ENCODE measurements at places on chromosomes 7 and 10. TPM values are rescaled to one million over a fixed set of nuclear protein-coding genes. Genes with fewer than 3 reads are reported as not detected.

Gene EVX1
- not detected for total RNA-seq

Gene TRA2A
- 104 TPM for total RNA-seq

Gene GIMAP7
- 171 TPM for total RNA-seq

GRCh38 chr10:8078027-8078426, 23.5 kb downstream of the GATA3 start:
- DNase-seq: no peak
- H3K27me3 ChIP-seq: no peaks in the 10 kb centered on the region
- no peak overlapping the region for H3K4me3 ChIP-seq
- H3K4me1 ChIP-seq: peaks cover 32% of the 10 kb centered on the region
- peak overlapping the region; percentile 19 for H3K27ac ChIP-seq
- H3K36me3 ChIP-seq: peaks cover 57% of the 10 kb centered on the region

- H3K27ac ChIP-seq: no peak overlapping the region
- H3K36me3 ChIP-seq: peaks cover 5% of the 10 kb centered on the region
- H3K27me3 ChIP-seq: peaks cover 79% of the 10 kb centered on the region
These were observed 82.6 kb upstream of the SLF2 start for GRCh38 chr10:100829933-100830727.

GRCh38 chr10:4061441-4061951, 276.5 kb upstream of the KLF6 start:
- no peaks in the 10 kb centered on the region for H3K27me3 ChIP-seq
- no peaks in the 10 kb centered on the region for H3K36me3 ChIP-seq
- no peak overlapping the region for H3K27ac ChIP-seq
- DNase-seq: no peak
- H3K4me3 ChIP-seq: no peak overlapping the region

- H3K36me3 ChIP-seq: peaks cover 35% of the 10 kb centered on the region
- H3K4me1 ChIP-seq: peaks cover 27% of the 10 kb centered on the region
- no peak overlapping the region for H3K4me3 ChIP-seq
These were observed 1.6 kb upstream of the ZNF12 start for GRCh38 chr7:6708304-6708703.

DNA sequence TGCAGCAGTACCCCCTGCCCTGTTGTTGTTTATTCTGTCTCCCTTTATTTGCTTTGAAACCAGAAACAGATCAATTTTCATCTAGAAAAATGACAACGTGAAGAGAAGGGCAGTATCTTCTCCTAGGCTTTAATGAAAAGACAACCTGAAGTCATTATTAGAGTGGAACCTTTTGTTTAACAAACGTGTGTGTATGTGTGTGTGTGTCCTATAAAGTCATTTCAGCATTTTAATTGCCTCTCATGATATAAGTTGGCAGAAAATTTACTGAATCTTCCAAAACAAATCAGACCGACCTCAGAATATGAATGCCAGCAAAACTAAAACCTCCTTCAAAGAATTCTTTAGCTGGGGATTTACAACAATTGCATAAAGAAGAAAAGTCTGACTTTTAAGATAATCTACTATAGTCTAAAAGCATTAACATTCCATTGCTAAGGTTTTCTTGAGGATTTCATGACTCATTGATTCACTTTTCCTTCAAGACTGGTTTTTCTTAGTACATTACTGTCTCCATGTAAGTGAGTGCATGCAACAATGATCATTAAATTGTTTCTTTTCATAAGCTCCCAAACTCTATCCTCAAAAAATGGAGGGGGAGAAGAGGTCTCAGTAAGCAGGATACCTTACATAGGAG, 3.2 kb downstream of the GLI3 start:
- no peak for DNase-seq
- H3K36me3 ChIP-seq: peaks cover 3% of the 10 kb centered on the region
- H3K27me3 ChIP-seq: peaks cover 64% of the 10 kb centered on the region
- H3K4me3 ChIP-seq: no peak overlapping the region

- H3K27ac ChIP-seq: no peak overlapping the region
- no peaks in the 10 kb centered on the region for H3K36me3 ChIP-seq
- H3K27me3 ChIP-seq: no peaks in the 10 kb centered on the region
- no peak for DNase-seq
- no peaks in the 10 kb centered on the region for H3K4me1 ChIP-seq
These were observed 369.8 kb downstream of the GFRA1 start for GRCh38 chr10:115903207-115903606.

DNA sequence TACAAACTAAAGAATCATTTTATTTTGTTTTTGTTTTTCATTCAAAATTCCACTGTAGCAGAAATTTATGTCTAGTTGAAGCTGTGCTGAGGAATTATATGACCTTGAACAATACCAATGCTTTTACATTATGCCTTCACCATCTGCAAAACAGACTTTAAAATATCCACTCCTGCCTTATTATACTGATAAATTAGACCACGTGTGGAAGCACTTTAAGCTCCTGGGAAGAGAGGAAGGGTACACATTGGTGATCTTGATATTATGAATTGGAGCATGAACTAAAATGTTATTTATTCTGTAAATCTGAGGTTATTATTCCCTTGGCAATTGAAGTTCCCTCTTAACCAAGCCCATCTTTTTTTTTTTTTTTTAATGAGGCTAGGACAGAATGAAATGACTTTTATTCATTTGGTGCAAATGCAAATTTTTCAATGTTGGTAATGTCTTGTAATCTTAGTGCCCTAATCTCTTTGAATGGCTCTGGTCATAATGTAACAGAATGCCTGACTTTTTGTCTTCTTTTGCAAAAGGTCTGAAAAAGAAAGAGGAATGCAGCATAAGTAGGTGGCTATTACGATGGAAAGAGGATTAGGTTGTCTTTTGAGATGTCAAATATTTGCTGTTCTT, 139.9 kb upstream of the COBL start:
- no peaks in the 10 kb centered on the region for H3K36me3 ChIP-seq
- no peak overlapping the region for H3K27ac ChIP-seq
- H3K4me3 ChIP-seq: no peak overlapping the region
- no peaks in the 10 kb centered on the region for H3K27me3 ChIP-seq

GRCh38 chr10:133226251-133226808, 3.7 kb upstream of the UTF1 start:
- peaks cover 7% of the 10 kb centered on the region for H3K36me3 ChIP-seq
- peak; percentile 36 for DNase-seq
- H3K27ac ChIP-seq: peak overlapping the region; percentile 78
- peaks cover 32% of the 10 kb centered on the region for H3K4me1 ChIP-seq
- peak overlapping the region; percentile 73 for H3K4me3 ChIP-seq
- peaks cover 33% of the 10 kb centered on the region for H3K27me3 ChIP-seq

GRCh38 chr10:75648854-75649253, 217.4 kb downstream of the LRMDA start:
- peaks cover 2% of the 10 kb centered on the region for H3K27me3 ChIP-seq
- H3K27ac ChIP-seq: no peak overlapping the region
- no peak overlapping the region for H3K4me3 ChIP-seq

DNA sequence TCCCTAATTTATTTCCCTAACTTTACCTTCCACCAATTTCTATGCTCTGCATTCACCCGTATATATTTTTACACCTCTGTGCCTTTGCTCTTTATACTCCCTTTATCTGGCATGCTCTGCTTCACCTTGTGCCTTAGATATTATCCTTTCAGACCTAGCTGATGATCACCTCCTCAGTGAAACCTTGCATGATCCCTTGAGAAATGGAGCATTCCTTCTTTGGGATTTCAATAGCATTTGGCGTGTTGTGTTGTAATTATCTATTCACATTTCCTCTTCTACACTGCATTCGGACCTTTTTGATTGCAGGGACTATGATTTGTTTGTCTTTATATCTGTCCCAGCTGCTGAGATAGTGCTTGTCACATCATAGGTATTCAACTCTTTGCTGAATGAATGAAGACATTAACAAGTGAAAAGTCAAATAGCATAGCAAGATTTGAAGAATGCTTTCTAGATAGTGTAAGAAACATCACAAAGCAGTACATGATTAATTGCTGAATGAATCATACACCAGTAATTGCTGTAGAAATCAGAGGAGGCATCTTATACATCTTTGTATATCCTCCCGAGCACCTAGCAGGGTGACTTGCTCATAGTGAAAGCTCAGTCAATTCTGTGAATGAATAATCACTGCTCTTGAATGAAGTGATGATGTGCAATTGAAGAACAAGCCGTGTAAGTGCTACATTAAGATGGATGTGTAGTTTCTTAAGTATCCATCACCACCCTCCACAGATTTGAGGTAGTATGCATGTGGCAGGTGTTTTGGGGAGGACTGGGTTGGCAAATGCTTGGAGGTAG, 2.0 kb upstream of the TM9SF3 start:
- peak; percentile 24 for DNase-seq
- H3K4me1 ChIP-seq: peaks cover 27% of the 10 kb centered on the region
- peaks cover 1% of the 10 kb centered on the region for H3K27me3 ChIP-seq
- no peak overlapping the region for H3K4me3 ChIP-seq
- no peak overlapping the region for H3K27ac ChIP-seq
- H3K36me3 ChIP-seq: peaks cover 16% of the 10 kb centered on the region

GRCh38 chr7:142803901-142804300, 33.1 kb downstream of the PRSS2 start:
- peak overlapping the region; percentile 89 for H3K27ac ChIP-seq
- peaks cover 96% of the 10 kb centered on the region for H3K4me1 ChIP-seq
- no peak overlapping the region for H3K4me3 ChIP-seq
- DNase-seq: no peak
- H3K27me3 ChIP-seq: no peaks in the 10 kb centered on the region
- H3K36me3 ChIP-seq: peaks cover 72% of the 10 kb centered on the region

DNA sequence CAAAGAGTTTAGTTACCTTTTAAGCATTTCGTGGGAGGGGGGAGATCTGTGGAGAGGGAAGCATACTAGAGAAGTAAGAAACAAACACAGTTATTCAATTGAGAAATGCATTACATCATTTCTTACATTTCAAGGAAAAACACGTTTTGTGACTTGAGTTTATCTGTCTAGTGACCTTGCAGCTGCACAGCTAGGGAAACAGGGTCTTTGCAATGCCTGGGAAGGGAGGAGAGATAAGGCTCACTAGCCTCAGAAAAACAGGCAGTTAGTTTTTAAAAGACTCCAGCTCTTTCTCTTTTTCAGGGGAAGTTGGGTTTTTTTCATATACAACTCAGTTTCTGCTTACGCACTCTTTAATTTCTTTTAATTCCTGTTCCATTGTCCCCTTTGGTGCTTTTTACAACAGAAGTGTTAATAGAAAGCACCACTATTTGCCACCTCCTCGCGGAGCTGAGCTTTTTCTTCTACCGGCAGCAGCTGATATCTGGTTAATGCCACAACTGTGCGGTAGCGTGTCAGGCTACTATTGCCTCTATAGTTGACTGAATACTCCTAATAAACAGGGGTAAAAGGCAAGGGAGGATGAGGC, 5.6 kb downstream of the CYP3A43 start:
- no peak for DNase-seq
- no peaks in the 10 kb centered on the region for H3K4me1 ChIP-seq
- H3K27ac ChIP-seq: no peak overlapping the region
- H3K27me3 ChIP-seq: peaks cover 10% of the 10 kb centered on the region
- H3K36me3 ChIP-seq: no peaks in the 10 kb centered on the region
- H3K4me3 ChIP-seq: no peak overlapping the region

- no peak overlapping the region for H3K27ac ChIP-seq
- H3K4me3 ChIP-seq: no peak overlapping the region
- no peaks in the 10 kb centered on the region for H3K36me3 ChIP-seq
These were observed 123.3 kb upstream of the FZD1 start for GRCh38 chr7:91140982-91141381.
